B cell (primary cell): ENCODE measurements at places on chromosomes 6 and 20. TPM values are rescaled to one million over a fixed set of nuclear protein-coding genes. Genes with fewer than 3 reads are reported as not detected.

DNA sequence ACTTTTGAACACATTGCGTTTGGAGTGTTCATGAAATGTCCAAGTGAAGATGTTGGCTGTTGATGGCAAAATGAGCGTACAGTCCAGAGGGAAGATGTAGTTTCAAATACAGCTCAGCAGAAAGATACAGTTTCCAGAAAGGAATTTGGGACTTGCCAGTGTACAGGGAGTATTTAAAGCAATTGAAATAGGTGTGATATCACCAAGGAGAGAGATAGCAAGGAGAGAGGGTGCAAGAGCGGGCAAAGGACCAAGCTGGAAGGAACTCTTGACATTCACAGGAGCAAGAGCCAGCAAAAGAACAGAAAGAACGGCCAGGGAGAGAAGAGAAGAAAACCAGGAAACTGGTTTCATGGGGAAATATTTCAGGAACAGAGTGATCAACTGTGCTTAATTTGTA is 47.8 kb downstream of the CARMIL1 start:
- no peak for DNase-seq

DNA sequence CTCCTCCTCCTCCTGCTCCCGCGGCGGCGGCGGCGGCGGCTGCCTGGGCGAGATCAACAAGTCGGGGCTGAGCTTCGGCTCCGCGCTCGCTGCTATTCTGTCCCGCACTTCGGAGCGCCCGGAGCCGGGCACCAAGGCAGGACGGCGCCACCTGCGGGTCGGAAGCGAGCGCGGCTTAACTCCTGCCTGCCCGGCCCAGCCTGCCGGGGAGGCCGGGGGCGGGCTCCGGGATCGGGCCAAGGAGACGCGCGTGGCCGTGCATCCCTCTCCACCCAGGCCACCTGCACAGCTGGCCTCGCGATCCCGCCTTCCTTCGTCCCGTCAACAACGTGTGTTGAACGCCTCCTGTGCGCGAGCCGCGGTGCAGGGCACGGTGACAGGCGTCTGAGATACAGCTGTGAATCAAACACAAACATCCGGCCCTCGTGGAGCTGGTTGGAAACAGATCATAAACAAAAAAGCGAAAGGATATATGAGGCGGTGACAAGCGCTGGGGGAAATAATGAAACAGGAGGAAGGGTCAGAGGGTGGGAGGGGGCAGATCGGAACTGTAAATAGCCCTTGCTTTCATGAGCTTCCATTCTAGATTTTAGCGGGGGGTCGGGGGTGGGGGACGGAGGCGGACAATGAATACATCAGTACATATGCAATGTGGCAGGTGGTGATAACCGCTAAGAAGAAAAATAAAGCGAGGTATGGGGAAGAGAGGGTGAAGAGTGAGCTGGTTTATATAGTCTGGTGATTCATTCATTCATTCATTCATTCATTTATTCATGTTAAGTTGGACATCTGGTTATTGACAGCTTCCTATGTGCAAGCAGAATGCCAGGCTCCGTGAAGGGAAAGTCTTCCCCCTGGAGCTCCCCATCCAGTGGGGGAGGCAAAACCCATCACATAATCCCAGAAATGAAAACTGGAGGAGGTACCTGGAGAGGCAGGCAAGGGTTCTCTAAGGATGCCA is 2.0 kb upstream of the KCNB1 start:
- peak; percentile 51 for DNase-seq

Gene OXT
- total RNA-seq, result 1.4 and 1.7 TPM in 2 replicates

Gene PLN
- not detected in 2 replicates for total RNA-seq

Gene HRH3
- total RNA-seq, result not detected in 2 replicates
